ENCODE measurements at places on chromosomes 4 and X.

GRCh38 chr4:90888571-90888970 is 761.4 kb downstream of the CCSER1 start:
- no peak for DNase-seq

DNA sequence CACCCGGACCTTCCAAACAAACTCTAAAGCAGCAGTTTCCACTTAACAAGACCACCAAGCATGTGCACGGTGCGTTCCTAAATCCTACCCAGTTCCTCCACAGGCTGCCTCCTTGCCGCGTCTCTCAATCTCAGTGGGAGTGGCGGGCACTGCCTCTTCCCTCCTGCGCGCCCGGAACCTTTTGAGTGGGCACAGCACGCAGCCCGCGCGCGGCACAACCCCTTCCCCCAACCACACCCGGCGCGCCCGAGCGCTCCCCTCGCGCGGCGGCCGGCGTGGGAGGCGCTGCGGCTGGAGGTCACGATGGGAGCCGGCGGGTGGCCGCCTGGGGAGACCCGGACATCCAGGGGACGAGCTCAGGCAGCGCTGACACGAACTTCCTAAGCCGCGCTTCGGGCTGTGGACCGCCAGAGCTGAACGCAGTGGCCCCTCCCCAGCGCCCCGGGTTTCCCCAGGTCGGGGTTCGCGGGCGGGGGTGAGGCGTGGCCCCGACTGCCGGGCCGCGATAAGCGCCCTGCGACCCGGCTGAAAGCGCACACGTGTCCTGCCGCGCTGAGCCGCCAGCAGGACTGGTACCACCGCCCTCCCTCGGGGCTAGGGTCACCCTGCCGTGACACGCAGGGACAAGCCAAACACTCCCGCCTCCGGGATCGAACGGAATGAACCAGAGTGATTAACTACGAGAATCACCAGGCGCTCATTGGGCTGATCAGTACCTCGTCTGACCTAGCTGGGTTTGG is at the start of gene ABCG2:
Gene ABCG2 (minus strand): TSS at position 151 of the 740 bp plus-strand sequence. CDS start 18,644 bp downstream, outside the sequence.
- no peak for DNase-seq

DNA sequence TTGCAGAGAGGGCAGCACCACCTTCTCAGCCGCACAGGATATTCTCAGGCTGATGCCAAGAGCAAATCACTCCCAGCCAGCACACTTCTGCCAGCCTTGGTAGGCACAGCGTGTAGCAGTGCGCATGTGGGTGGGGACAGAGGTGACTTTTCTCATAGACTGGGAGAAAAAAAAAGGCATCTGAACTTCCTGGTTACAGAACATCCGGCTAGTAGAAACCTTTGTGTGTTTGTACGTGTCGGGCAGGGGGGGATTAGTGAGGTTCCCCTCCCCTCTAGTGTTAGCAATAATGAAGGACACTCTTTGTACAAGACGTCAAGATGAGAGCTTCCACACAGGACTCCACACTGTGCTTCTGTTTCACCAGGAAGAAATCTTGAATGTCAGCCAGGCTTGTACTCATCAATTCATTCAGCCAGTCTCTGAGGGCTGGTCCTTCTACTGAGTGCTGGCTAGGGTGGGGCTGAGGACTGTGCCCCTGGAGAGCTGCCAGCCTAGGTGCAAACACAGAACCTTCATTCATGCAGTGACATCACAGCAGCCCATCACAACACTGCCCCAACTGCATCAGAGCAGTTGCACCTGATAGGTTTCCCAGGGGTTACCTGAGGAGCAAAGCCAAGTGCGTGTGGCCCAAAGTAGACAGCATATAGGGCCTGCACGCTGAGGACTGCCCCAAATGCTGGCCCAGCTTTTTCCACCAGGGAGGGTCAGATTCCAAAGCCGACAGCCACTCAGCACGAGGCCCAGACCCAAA is 34.7 kb downstream of the SLC25A5 start:
- peak; percentile 60 for DNase-seq

DNA sequence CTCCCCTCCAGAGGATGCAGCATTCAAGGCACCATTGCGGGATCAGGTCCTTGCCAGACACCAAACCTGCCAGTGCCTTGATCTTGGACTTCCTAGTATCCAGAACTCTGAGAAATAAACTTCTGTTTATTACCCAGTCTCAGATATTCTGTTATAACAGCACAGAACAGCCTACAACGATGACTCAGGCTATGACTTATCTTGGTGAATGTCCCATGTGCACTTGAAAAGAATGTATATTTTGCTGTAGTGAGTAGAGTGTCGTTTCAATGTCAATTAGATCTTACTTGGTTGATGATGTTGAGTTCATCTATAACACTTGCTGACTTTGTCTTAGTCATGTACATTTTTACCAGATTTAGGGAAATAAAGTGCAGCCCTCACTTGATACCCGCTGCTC is 34.5 kb upstream of the PGRMC1 start:
- DNase-seq: no peak

GRCh38 chrX:131741103-131741581 is 197.3 kb downstream of the OR13H1 start:
- DNase-seq: no peak

DNA sequence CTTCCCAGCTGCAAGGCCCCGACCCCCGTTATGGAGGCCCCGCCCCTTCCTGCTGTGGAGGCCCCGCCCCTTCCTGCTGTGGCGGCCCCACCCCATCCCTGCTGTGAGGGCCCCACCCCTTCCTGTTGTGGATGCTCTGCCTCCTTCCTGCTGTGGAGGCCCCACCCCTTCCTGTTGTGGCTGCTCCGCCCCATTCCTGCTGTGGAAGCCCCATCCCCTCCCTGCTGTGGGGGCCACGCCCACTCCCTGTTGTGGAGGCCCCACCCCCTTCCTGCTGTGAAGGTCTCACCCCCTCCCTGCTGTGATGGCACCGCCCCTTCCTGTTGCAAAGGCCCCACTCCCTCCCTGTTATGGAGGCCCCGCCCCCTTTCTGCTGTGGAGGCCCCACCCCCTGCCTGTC is 104.9 kb upstream of the PSAPL1 start:
- no peak for DNase-seq

DNA sequence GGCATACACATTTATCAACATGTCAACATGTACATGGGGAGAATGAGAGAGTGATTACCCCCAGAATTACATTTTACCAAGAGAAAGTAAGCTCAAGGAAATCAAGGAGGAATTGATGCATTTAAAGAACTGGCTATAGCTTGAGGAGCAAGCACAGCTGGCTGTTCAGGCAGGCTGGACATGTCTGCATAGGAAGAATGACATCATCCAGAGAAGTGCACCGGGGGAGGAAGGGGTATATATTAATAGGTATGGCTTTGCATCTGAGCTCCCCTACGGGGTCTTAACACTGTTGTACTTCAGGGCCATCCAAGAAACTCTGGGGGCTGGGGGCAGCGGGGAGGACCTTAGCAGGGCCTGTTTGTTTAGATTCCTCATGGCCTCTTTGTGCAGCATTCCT is 222.4 kb upstream of the VCX start:
- no peak for DNase-seq

- DNase-seq: no peak
Observed at GRCh38 chrX:39360101-39360500, 558.8 kb downstream of the MID1IP1 start.

- no peak for DNase-seq
Observed at GRCh38 chr4:159941076-159941475, 838.2 kb downstream of the RAPGEF2 start.

DNA sequence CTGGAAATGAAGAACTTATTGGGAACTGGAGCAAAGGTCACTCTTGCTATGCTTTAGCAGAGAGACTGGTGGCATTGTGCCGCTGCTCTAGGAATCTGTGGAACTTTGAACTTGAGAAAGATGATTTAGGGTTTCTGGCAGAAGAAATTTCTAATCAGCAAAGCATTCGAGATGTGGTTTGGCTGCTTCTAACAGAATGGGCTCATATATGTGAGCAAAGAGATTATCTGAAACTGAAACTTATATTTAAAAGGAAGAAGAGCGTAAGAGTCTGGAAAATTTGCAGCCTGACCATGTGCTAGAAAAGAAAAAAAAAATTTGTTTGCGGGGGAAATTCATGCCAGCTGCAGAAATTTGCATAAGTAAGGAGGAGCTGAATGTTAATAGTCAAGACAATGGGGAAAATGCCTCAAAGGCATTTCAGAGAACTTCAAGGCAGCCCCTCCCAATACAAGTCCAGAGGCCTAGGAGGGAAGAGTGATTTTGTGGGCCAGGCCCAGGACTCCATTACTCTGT is 35.9 kb upstream of the PAPSS1 start:
- no peak for DNase-seq

GRCh38 chr4:114791976-114792375 is 193.4 kb downstream of the UGT8 start:
- DNase-seq: no peak

DNA sequence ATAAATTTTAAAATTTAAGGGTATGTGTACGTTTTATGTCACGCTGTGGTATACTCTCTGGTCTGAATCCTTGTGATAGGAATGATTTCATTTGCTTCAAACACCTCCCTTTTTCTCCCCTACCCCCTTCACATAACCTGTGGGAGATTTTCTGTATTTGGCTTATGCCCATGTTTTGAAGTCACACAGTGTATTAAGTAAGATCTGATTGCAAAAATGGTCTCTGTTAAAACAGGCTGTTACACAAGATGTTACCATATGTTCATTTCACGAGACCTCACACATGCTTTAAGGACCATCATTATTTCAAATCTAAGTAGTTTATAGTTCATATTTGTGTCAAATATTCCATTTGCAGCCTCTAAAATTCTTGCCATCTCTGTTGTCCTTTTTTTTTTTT is 63.5 kb downstream of the TMEM131L start:
- no peak for DNase-seq

- no peak for DNase-seq
Observed at GRCh38 chr4:52164116-52164515, 113.0 kb downstream of the SPATA18 start.

DNA sequence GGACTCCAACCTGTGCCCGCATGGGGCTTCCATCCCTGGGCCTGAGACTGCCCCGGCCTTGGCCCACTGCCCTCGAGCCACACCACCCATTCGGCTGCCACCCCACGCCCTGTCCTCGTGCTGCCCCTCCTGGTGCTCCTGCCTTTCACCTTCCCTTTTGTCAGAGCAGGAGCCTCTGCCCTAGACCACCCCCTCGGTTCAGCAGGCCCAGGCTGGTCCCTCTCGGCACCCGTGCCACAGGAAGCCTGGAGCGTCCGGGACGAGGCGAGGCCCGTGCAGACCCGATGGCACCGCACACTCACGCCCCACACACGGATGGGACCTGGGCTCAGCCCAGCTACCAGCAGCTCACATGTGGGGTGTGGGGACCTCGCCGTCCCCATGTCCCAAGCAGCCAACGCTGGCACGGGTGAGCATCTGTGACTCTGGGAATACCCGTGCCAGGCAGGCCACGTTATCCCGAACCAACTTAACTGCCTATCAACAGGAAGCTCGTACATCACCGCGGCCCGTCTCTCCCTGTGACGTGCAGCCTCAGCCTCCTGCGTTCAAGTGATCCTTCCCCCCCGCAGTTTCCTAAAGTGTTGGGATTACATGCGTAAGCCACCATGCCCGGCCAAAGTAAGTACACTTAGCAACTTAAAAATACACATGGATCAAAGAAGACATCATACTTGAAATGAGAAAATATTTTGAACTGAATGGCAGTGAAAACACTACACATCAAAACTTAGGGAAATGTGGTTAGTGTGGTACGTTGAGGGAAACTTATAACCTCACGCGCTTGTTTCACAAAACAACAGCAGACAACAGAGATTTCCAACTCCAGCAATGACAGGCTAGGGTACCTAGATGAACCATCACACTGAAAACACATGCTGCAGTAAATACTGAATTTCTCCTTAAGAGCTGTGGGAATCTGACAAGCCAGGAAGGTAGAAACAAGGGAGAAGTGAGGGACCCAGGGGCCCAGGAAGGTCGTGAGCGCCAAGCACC is 29.0 kb downstream of the LRPAP1 start:
- no peak for DNase-seq

DNA sequence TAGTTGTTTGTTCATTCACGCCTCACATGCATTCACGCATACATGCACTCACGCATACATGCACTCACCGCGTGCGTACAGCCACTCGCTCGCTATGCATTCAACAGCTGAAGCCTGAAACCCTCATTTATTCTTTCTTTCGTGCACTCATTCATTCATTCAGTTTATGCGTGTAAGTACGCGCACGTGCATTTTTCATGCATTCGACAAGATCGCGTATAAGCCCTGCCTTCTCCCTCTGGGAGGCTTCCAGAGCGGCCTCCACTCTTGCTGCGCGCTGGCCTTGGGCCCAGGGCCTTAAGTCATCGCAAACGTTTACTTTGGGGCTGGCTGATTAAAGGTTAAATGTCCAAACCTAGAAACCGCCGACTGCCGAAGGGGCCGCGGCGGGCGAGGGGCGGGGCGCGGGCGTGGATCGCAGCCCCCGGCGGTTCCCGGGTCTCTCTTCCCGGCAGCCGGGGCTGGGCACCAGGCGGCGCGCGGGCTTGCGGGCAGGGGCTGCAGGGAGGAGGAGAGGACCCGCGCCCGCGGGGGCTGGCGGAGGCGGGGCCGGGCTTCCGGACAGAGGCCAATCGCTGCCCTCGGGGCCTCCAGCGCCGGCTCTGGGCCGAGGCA is at the start of gene GYG2:
Gene GYG2 (plus strand): TSS at position 587 of the 615 bp plus-strand sequence. CDS start 1,259 bp downstream, outside the sequence.
- no peak for DNase-seq

- peak; percentile 68 for DNase-seq
Observed at GRCh38 chr4:176902710-176903323, 110.1 kb upstream of the VEGFC start.

DNA sequence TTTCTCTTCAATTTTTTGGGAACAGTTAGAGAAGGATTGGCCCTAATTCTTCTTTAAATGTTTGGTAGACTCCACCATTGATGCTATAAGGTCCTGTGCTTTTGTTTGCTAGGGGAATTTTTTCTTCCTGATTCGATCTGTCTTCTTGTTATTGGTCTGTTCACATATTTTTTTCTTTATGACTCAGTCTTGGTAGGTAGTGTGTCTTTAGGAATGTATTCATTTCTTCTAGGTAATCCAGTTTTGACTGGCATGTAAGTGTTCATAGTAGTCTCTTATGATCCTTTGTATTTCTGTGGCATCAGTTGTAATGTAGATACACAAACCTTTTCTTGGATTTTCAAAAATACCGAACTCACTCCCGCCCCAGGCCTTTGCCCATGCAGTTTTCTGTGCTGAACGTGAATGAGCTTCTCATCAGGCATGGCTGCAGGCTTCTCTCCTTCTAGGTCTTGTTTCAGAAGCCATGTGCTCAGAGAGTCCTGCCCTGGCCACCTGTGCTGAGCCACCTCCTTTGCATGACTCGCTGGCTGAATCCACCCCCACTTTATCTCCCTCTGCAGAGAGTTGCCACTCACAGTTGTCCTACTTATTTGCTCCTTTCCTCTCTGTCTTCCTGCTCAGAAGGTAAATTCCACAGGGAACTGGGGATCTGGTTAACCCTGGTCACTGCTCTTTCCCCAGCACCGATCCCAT is 67.0 kb downstream of the STK32B start:
- DNase-seq: no peak

DNA sequence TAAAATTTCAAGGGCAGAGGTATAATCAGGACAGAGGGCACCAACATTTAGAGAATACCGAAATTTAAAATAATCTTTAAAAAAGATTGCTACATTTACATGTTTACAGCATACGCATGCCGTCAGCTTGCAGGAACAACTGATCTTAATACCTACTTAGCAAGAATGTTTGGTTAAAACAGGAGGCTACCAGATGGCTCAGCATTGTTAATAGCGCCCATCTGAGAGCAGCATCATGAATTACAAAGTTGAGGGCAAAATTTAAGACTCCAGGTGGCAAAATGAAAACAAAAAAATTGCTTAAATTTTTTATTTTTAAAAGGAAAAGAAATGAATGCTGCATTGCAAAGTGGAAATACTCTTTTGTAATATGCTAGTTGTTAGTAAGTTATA is 241.3 kb downstream of the C4orf33 start:
- no peak for DNase-seq

- no peak for DNase-seq
Observed at GRCh38 chr4:76375703-76376102, 45.2 kb downstream of the CCDC158 start.

- no peak for DNase-seq
Observed at GRCh38 chr4:151640381-151640780, 120.4 kb downstream of the GATB start.

Measured in epithelial cell of prostate (primary cell).